ENCODE measurements at places on chromosomes 6 and 20. TPM values are rescaled to one million over a fixed set of nuclear protein-coding genes. Genes with fewer than 3 reads are reported as not detected.

- DNase-seq = no peak
Measured at GRCh38 chr20:4871486-4871885, 129.8 kb downstream of the SLC23A2 start.

DNA sequence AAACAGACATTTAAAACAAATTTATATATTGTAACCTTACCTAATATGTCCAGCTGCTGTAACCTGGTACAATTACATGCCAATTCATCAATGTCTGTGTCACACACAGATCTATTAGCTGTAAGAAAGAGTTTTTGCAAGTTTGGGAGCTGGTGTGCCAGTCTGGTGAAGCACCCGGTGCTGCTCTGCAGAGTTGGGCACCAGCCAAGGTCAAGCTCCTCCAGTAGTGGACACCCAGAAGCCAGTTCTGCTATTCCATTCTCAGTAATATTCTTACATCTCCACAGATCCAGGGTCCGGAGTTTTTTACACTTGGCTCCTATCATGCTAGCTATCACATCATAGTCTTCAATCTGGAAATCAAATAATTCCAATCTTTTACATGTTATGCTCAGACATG lies 41.0 kb downstream of the POU3F2 start:
- DNase-seq = peak; percentile 34

GRCh38 chr6:110357664-110358552 lies at the start of gene METTL24:
METTL24 (minus strand) TSS chr6:110358349; CDS start chr6:110358272, 77 bp downstream.
- peak; percentile 46 for DNase-seq

DNA sequence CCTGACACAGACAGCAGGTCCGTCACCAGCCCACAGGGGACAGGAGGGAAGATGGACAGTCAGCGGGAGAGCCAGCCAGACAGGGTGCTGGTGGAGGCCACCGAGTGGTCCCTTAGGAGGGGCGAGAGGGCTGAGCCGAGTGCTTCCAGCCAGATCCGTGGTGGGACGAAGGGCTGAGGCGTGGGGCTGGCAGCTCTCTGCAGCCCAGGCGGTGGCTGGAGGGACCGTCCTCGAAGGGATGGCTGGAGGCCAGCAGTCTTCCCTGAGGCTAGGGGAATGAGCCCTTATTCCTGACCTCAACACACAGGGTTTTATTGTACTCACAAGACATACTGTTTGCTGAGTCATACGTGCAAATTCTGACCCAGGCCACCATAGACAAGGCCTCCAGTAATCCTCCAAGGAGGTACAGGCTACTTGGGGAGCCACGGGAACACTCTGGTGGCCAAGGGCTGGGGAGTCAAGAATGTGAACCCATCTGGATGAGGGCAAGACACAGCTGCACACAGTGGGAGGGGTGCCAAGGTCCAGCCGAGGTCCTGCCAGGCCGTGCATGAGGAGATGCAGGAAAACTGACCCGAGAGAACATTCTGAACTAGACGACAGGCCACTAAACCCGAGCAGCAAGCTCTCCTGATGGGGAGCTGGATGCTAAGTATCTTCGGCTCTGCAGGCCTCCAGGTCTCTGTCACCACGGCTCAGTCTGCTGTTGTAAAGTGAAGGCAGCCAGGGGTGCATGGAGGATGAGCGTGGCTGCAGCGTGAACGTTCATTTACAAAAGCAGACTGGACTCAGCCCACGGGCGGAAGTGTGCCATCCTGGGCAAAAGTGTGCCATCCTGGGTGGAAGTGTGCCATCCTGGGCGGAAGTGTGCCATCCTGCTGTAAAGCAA lies 242.5 kb downstream of the TTLL2 start:
- peak; percentile 73 for DNase-seq

The PKIB gene
- 0.35 TPM for total RNA-seq

GRCh38 chr6:100269189-100269588 lies 195.5 kb downstream of the SIM1 start:
- no peak for DNase-seq

The MUC21 gene
- not detected for total RNA-seq

The CFB gene
- total RNA-seq = 39.6 TPM

DNA sequence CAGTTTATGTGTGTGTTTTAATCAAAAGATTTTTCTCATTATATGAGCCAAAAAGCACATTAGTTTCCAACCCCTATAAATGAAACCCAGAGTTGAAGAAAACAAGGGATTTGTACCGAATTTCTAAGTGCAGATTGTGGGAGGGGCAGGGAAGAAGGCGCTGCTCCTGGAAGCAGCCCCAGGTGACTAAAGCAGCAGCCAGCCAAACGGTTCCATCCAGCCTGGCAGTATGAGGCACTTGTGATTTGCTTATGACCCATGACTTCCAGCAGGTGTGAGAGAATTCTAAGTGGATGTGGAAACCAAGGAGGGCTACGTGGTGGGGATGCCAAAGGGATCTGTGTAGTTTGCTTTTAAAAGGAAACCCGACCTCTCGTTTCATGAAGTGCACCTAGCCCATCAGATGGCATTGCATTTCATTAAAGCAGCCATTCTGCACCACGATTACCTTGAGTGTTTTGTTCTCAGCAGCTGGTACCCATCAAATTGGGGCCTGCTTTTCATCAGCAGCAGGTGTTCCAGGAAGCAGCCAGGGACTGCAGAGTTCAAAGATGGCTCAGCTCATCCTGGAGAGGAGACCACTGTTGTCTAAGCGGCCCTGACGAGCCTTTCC lies 79.1 kb downstream of the DTD1 start:
- DNase-seq = no peak

DNA sequence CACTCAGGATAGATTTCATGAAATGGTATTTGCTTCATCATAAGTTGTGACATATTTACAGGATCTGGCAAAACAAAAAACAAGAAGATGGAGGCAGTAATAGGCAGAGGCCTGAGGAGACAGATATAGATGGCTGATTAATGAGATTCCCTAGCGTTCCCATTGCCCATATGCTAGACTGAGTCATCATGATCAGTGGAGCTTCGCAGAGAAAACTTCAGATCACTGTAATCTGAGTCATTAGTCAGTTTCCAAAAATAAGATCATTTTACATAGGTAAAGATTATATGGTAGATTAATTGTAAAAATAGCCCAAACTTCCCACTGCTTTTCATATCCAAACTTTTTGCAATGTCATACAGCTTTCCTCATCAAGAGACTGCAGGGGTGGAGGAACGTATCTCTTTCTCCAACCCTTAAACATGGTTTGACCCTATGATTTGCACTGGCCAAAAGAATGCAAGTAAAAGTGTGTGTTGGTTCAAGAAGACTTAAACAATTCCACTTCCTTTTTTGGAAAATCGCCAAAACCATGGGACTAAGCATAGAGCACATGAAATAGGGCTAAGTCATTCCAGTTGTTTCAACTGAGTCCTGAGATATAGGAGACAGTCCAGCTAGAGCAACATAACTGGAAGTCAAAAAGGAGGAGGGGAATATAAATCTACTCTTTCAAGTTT lies 626.0 kb downstream of the RNF144B start:
- no peak for DNase-seq

The NFATC2 gene
- 2.3 TPM for total RNA-seq

DNA sequence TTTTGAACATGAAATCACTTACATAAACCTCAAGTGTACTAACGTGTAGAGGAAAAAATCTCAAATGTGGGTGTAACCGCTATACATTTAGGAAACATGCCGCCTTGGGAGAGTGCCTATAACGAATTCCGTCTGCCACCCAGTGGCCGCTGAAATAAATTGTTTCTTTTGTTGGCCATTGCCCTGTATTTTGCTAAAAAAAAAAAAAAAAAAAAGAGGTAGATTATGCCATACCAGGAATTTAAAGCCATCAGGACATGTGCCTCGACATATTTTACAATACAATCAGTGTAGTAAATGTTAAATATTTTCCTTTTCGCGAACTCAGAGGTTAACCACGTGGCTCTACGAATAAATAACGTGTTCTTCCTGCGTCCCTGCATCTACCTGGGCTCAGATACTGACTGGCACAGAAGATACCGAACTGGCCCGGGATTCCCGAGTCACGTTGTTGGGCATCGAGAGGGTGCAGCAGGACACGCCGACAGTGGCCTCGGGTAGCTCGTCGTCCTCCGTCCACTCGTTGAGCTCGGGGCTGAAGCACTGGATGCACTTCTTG lies 14.3 kb downstream of the KLHL31 start:
- peak; percentile 37 for DNase-seq

The DYNLT2 gene
- 0.62 TPM for total RNA-seq

The ERVFRD-1 gene
- total RNA-seq = 0.12 TPM

- DNase-seq = peak; percentile 55
Measured at GRCh38 chr6:130365166-130366106, at the start of gene TMEM200A. TMEM200A (plus strand) TSS chr6:130366017; CDS start chr6:130440423, 74,406 bp downstream.

- DNase-seq = peak; percentile 61
Measured at GRCh38 chr6:2733324-2733723, 17.4 kb downstream of the MYLK4 start.

- DNase-seq = no peak
Measured at GRCh38 chr6:113447088-113447831, 409.9 kb upstream of the MARCKS start.

The CNBD2 gene
- 2.6 TPM for total RNA-seq

The BACH2 gene
- 1.5 TPM for total RNA-seq

Data from left ventricle myocardium superior (tissue), 1 donor.